ENCODE measurements at places on chromosomes 4 and X.

GRCh38 chr4:22897520-22898108 is 204.9 kb downstream of the GBA3 start:
- peak; percentile 51 for DNase-seq

- DNase-seq: no peak
These were observed 5.3 kb downstream of the CWH43 start for GRCh38 chr4:48991357-48991756.

GRCh38 chrX:11447418-11447817 is 154.2 kb downstream of the AMELX start:
- DNase-seq: no peak

DNA sequence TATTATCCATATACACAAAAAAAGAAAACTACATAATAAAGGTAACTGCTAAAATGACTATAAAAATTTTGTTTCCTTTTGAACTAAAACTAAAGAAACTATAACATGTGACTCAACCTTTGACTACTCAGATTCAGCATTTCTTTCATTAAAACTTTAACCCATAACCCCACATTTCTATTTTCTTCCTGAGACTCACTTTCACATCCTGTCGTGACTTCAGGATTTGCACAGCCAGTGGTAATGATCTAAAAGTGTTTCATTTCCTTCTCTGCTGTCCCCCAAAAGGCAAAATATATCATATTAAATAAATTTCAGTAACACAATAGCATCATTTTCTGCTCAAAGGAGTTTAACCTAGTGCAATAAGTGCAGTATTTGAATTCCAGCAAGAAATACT is 1022.4 kb upstream of the DIAPH2 start:
- no peak for DNase-seq

GRCh38 chr4:178240891-178241290 is 798.7 kb upstream of the AGA start:
- no peak for DNase-seq

DNA sequence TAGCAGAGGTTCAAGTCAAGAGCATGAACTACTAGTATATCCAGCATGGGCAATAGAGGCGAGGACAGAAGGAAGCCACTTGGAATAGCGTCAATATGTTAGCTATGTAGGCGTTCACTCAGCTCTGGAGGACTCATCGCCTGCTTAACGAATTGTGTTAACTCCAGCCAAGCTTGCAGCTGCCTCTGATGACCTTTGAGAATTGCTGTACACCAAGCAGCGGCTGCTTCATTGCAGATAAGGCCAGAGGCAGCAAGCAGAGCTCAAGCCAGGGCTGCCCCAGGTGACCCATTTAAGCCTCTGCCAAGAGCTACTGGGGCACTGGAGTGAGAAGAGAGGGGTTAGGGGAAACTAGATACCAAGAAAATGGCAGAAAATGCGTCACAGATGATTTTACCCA is 160.2 kb upstream of the IGFBP7 start:
- DNase-seq: no peak

DNA sequence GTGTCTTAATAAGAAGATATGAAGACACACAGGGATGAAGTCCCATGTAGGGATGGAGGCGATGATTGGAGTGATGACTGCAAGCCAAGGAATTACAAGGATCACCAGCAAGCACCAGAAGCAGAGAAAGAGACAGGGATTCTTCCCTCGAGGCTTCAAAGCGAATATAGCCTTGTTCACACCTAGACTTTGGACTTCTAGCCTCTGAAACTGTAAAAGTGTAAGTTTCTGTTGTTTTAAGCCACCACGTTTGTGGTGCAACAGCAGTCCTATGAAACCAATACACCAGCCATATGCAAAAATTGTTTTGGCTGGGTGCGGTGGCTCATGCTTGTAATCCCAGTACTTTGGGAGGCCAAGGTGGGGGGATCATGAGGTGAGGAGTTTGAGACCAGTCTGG is 9.8 kb upstream of the PDS5A start:
- DNase-seq: no peak

DNA sequence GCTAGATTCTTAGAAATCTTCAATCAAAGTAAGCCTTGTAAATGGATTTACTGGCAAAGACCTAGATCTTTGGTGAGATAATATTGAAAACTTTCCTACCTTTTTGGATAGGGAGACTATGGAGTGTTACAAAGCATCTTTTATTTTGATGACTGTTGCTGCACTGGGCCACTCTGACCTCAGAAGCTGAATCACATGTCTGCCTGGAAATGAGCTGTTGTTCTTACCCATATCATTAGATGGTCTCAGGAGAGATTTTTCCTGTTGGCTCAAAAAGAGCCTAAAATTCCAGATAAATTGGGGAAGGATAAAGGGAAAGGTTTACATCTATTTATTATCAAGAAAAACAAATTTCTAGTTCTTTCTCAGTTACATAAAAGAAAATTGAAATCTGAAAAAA is 127.5 kb upstream of the BMP3 start:
- DNase-seq: no peak

GRCh38 chr4:53098681-53099121 is 236.6 kb downstream of the RASL11B start:
- no peak for DNase-seq

- DNase-seq: no peak
These were observed 133.9 kb downstream of the EGF start for GRCh38 chr4:110046588-110047049.

DNA sequence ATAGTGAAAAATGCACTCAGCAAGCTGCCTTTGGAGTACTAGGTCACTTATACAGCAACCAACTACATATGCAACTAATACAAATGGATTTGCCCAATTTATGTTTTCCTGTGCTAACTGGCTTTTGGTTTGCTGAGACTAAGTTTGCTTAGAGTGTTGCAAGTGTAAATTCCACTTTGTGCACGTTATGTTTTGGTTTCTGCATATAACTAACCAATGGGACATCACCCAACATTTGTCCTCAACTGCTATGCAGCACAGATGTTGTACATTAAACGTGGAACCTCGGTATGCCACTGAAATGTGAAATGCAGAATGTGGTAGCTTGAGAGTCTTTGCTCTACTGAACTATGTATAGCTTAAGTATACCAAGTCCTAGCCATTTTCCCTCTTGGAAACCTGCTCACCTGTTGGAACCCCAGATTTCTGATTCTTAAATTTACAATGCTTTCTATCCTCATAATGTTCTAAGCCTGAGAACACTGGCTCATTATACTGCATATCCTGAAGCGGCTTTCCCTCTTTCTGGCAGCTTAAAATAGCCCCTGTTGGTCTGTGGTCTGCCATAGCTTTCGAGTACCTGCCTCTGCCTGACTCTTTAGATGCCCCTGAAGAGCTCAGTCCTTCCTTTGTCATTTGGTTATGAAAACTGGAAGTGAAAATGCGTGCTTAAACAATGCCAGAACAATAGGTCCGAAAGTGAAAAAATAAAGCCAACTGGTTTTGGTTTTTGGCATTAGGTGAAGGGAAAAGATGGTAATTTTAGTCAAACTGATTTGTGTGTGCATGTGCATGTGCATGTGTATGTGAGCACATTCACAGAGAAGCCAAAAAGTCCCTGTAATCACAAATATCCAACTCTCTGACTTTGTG is 158.0 kb downstream of the SH2D1A start:
- no peak for DNase-seq

GRCh38 chrX:78979789-78980464 is 34.7 kb downstream of the P2RY10 start:
- peak; percentile 1 for DNase-seq

- DNase-seq: no peak
These were observed 241.2 kb downstream of the ANK2 start for GRCh38 chr4:113290666-113291065.

- peak; percentile 37 for DNase-seq
These were observed 12.6 kb downstream of the PPA2 start for GRCh38 chr4:105461221-105461620.

DNA sequence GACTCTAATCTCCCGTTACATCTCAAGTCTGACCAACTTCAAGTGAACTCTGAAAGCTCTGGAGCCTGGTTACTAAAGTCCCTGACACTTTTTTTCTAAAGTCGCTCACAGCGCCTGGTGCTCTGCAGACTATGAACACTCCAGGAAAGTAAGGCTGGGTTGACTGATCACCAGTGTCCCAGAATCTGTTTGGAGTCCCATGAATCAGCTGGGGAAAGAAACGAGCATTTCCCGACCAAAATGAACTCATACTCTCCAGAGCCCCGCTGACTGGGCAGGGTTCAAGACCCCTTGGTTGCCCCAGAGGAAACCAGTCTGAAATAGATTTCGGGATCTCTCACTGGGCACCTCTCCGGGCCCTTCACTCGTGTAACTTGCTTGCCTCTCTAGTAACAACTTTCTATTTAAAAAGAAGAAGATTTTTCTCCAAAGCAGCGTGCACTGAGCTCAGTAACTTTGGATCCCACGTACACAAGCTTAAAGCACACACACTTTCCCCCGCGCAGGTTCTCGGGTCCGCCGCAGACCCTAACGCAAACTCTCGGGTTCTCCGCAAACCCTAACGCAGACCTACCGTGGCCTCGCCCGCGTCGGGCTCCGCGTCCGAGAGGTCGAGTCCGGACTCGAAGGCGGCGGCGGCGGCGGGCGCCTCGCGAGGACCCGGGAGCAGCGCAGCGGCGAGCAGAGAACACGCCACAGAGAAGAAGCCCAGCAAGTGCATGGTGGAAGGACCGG is 964 bp downstream of the VEGFC start:
- no peak for DNase-seq

DNA sequence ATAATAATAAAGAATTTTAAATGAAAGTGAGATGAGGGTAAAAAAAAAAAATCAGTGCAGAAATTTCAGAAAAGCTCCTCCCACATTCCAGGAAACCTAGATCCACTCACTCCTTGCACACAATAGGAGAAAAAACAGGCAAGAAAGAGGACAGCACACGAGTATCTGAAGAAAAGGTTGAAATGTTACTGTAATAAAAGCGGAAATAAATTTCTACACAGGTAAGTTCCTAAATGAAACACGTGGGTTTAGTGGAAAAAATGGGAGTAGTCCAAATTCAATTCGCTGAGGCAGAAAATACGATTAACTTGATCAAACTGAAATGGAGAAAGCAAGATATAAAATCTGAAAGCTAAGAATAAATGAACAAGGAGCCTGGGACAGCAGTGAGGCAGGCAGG is 2.0 kb upstream of the ACE2 start:
- no peak for DNase-seq

DNA sequence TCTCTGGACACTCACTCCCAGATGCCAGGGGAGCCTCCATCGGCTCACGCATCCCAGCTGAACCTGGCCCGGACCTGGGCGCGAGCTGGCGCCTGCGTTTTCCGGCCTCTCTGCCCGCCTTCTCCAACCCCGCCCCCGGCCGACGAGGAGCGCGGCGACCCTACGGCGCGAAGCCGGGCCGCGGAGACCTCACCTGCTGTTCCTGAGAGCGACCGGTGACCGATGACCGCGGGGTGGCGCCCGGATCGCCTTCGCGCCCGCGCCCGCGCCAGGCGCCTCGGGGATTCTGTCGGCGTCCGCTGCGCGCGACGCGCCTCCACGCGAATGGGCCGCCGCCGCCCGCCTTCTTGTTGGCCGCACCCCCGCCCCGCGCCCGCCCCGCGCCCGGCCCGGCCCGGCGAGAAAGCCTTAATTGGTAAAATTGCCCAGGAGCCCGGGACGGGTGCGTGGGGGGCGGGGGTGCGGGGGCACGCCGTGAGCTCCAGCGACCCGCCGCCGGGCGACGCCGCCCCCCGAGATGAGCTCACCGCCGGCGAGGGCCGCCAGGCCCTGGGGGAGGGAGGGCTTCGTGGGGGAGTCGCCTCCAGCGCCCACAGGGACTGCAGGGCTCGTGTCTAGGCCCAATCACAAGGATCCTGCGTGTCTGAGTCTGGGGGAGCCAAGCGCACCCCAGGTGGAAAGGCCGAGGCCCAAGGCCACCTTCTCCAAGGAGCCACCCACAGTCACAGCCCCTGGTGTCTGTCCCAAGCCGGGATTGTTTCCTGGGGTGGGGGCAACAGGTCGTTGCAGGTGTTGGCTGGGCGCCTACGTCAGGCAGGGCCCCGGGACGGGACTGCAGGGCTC is at the start of gene FLNA:
Gene FLNA, minus strand, starts transcription at position 322 of the 843 bp plus-strand sequence. CDS start 3,389 bp downstream, outside the sequence.
- peak; percentile 36 for DNase-seq

DNA sequence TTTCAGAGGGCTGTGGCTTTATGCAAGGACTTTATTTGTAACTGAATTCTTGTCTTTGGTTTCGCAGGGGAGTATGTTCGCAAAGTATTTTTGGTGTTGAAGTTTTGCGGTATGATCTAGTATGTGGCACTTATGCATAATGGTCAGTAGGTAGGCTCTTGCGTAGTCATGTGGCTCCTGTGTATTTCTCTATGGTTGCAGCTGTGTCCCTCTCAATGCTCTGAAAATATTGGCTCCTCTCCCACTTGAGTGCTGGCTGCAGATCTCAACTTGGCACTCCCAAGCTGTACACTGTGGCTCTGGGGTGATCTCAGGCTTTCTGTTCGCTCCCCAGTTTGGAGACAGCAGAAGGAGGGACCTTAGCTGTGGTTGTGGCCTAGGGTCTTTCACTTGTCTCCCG is 24.8 kb downstream of the ARMCX5 start:
- no peak for DNase-seq

- peak; percentile 90 for DNase-seq
These were observed 43.6 kb downstream of the TSC22D3 start for GRCh38 chrX:107731831-107732502.

- no peak for DNase-seq
These were observed 27.4 kb downstream of the SMARCA1 start for GRCh38 chrX:129495900-129496299.

DNA sequence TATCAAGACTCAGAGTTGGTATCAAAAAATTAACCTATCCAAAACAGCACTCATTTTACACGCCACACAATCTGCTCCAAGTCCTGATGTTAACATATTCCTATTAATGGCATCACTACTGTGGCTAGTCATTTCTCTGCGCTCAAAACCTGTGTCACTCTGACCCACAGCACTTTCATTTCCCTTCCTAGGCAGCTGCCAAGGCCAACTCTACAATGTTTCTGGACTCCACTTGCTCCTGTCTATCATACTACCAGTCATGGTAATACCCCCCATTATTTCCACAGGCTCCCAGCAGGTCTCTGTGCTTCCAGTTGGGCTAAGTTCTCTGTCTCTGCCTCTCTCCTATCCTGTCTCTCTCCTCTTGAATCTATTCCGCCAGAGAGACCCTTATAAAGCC is 323.6 kb downstream of the NR3C2 start:
- DNase-seq: no peak

DNA sequence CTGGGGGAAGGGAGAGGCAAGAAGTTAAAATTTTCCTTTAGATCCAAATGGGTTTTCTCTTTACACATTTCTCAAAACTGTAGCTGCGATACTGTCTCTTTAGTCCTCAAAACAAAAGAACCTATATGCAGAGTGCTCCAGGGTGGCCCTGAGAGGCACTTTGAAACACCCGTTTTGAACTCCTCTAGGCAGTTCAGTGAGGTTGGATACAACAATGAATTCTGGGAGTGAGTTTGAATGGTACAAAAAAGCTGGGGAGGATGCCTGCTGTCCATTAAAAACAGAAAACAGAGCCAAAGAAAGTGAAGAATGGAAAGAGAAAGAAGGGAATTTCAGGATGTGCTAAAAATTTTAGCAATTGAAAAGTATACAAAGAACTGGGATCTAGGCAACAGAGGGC is 23.1 kb downstream of the ENOX2 start:
- no peak for DNase-seq

Measured in suppressor macrophage (primary cell).